Uterine smooth muscle cell (primary cell): ENCODE measurements at places on chromosomes 12 and 14. TPM values are rescaled to one million over a fixed set of nuclear protein-coding genes. Genes with fewer than 3 reads are reported as not detected.

KRT80 gene
- total RNA-seq, result 0.11 and 0.25 TPM in 2 replicates

PAH gene
- total RNA-seq, result under 0.01 TPM in 1 of 2 replicates, not detected in the other

ALG10B gene
- total RNA-seq, result 2.5 and 4.0 TPM in 2 replicates

AICDA gene
- not detected in 2 replicates for total RNA-seq

RNASE3 gene
- total RNA-seq, result not detected in 2 replicates

CCDC198 gene
- not detected in 2 replicates for total RNA-seq

DNAH10 gene
- 0.33 and 0.62 TPM in 2 replicates for total RNA-seq

NINJ2 gene
- 0.77 TPM in 1 of 2 replicates, not detected in the other for total RNA-seq

GLT8D2 gene
- 19.0 and 36.7 TPM in 2 replicates for total RNA-seq

OTX2 gene
- not detected in 2 replicates for total RNA-seq

KRT74 gene
- total RNA-seq, result not detected in 2 replicates

GATC gene
- total RNA-seq, result 20.5 and 24.0 TPM in 2 replicates

INHBC gene
- not detected in 2 replicates for total RNA-seq

PHLDA1 gene
- 75.0 and 89.0 TPM in 2 replicates for total RNA-seq

HOXC12 gene
- total RNA-seq, result not detected in 2 replicates

SDS gene
- total RNA-seq, result not detected in 2 replicates

ADAMTS20 gene
- not detected in 2 replicates for total RNA-seq

MYO1H gene
- total RNA-seq, result not detected in 2 replicates

ANKRD33 gene
- 0.11 and 0.12 TPM in 2 replicates for total RNA-seq

COL2A1 gene
- not detected in 2 replicates for total RNA-seq

SYNDIG1L gene
- not detected in 2 replicates for total RNA-seq

NAV3 gene
- total RNA-seq, result 85.5 and 126 TPM in 2 replicates

TMEM63C gene
- total RNA-seq, result not detected in 2 replicates

CSRP2 gene
- total RNA-seq, result 20.3 and 42.2 TPM in 2 replicates

TPPP2 gene
- not detected in 2 replicates for total RNA-seq

SERPINA12 gene
- not detected in 2 replicates for total RNA-seq

PHETA1 gene
- total RNA-seq, result 7.7 and 9.0 TPM in 2 replicates

IL31 gene
- total RNA-seq, result not detected in 2 replicates

CCDC184 gene
- 0.22 and 0.25 TPM in 2 replicates for total RNA-seq

SUOX gene
- total RNA-seq, result 9.1 and 10.8 TPM in 2 replicates

UNC79 gene
- total RNA-seq, result under 0.01 and 0.12 TPM in 2 replicates
